ENCODE measurements at places on chromosomes 11 and 22.

DNA sequence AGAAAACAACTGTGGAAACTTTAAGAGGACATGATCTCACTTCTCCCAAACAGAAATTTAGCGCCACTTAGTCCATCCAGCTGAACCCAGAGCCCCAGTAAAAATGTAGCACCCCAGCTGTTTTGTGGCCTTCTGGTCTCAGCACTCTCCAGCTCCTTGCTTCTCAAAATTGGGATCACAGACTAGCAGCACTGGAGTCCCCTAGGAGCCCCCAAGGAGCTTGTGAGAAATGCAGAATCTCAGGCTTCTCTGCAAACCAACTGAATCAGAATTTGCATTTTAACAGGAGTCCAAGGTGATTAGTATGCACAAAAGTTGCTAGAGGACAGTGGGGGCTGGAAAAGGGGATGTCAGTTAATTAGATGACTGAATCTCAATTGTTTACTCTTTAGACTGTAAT, 89.8 kb upstream of the FIBIN start:
- DNase-seq: no peak

- DNase-seq: no peak
These were observed 344.9 kb downstream of the SOX6 start for GRCh38 chr11:16011396-16011795.

DNA sequence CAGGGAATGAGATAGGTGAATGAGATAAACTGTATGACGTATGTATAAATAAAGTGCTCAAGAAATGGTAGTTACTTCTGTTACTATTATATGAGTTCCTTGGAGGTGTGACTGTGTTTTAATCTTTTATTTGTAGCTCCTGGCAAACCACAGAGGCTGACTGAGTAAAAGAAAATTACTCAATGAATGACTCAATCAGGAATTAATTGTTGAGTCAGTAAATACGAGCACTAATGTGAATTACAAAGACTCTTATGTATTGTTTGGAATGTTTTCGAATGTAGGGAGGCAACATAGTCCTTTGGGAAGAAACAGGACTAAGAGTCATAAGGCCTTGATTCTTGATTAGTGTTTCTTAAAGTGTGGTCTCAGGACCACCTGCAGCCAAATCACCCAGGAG, 51.1 kb upstream of the BLID start:
- DNase-seq: no peak

DNA sequence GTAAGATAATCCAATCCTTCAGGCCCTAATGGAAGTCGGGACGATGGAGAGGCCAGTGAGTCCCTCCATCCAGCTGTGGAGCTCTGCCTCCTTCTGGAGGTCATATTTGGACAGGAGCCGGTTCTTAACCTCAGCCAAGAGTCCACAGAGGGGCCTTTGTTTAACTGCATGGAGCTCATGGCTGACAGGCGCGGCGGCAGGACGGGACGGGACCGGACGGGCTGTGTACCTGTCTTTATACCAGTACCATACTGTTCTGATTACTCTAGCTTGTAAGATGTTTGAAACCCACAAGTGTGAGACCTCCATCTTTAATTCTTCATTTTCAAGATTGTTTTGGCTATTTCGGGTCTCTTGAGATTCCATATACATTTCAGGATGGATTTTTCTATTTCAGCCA, 20.2 kb upstream of the SPATA19 start:
- no peak for DNase-seq

Data from NCI-H1092 treated with DMSO at 0.1 percent for 48 hours (cell line).